ENCODE measurements at places on chromosomes 2 and 18. TPM values are rescaled to one million over a fixed set of nuclear protein-coding genes. Genes with fewer than 3 reads are reported as not detected.
A peak's percentile ranks its signal among the peaks of the same experiment; 100 is the strongest.

GRCh38 chr2:101306410-101306809, 2.1 kb downstream of the RNF149 start:
- H3K4me1 ChIP-seq = peaks cover 77% of the 10 kb centered on the region
- H3K36me3 ChIP-seq = no peaks in the 10 kb centered on the region
- H3K4me3 ChIP-seq = peak overlapping the region; percentile 92
- H3K27me3 ChIP-seq = no peaks in the 10 kb centered on the region
- DNase-seq = no peak
- peak overlapping the region; percentile 86 for H3K27ac ChIP-seq

- peaks cover 3% of the 10 kb centered on the region for H3K27me3 ChIP-seq
- no peak for DNase-seq
- no peaks in the 10 kb centered on the region for H3K36me3 ChIP-seq
- H3K4me1 ChIP-seq = no peaks in the 10 kb centered on the region
Observed at GRCh38 chr2:170369894-170370293, 191.9 kb downstream of the MYO3B start.

DNA sequence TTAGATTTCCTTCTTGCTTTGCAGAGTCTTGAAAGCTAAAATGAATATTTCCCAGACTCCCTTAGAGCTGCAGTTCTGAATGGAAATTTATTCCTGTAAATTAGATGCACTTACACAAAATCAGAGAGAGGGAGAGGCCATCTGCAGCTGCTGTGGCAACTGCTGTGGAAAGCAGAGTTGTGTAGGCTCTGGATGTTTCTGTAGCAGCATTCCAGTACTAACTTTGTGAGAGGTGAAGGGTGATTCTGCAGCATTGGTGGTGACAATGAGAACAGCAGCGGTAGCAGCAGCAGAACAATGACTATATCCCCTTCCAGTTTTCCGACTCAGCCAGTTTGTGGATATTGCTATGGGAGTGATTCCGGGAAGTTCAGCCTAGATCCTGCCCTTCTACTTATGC, 433.0 kb upstream of the REG3G start:
- H3K36me3 ChIP-seq = no peaks in the 10 kb centered on the region
- H3K27me3 ChIP-seq = no peaks in the 10 kb centered on the region
- H3K4me1 ChIP-seq = no peaks in the 10 kb centered on the region
- H3K27ac ChIP-seq = no peak overlapping the region
- DNase-seq = no peak

GRCh38 chr18:48061781-48062570, 131.5 kb upstream of the SMAD2 start:
- H3K4me3 ChIP-seq = no peak overlapping the region
- DNase-seq = no peak
- H3K4me1 ChIP-seq = no peaks in the 10 kb centered on the region
- H3K36me3 ChIP-seq = no peaks in the 10 kb centered on the region
- H3K27ac ChIP-seq = no peak overlapping the region
- no peaks in the 10 kb centered on the region for H3K27me3 ChIP-seq

GRCh38 chr2:214896274-214896673, 86.8 kb upstream of the BARD1 start:
- H3K36me3 ChIP-seq = no peaks in the 10 kb centered on the region
- H3K4me1 ChIP-seq = no peaks in the 10 kb centered on the region
- no peak overlapping the region for H3K27ac ChIP-seq
- H3K27me3 ChIP-seq = no peaks in the 10 kb centered on the region

GRCh38 chr2:15577071-15577735, 14.5 kb upstream of the DDX1 start:
- H3K27ac ChIP-seq = no peak overlapping the region
- H3K4me1 ChIP-seq = no peaks in the 10 kb centered on the region
- DNase-seq = peak; percentile 75
- no peaks in the 10 kb centered on the region for H3K27me3 ChIP-seq

The FKBP1B gene
- total RNA-seq = 1.3 TPM

The AQP12A gene
- not detected for total RNA-seq
